Caco-2 (cell line): ENCODE measurements at places on chromosomes 4 and X. TPM values are rescaled to one million over a fixed set of nuclear protein-coding genes. Genes with fewer than 3 reads are reported as not detected.

Gene MAGED4B
- total RNA-seq, result not detected in 2 replicates

Gene AMOT
- 55.7 and 66.3 TPM in 2 replicates for total RNA-seq

Gene PAGE5
- not detected in 2 replicates for total RNA-seq

Gene CT55
- total RNA-seq, result not detected in 2 replicates

Gene DMRTC1B
- total RNA-seq, result not detected in 2 replicates

Gene FAM156B
- 18.0 and 21.5 TPM in 2 replicates for total RNA-seq

Gene PABPC1L2A
- not detected in 2 replicates for total RNA-seq

Gene MTCP1
- total RNA-seq, result 11.3 and 11.7 TPM in 2 replicates

Gene HELT
- total RNA-seq, result not detected in 2 replicates

Gene VSIG1
- not detected in 2 replicates for total RNA-seq

Gene SPANXN3
- total RNA-seq, result not detected in 2 replicates
